ENCODE measurements at places on chromosomes 7 and 10.

- no peaks in the 10 kb centered on the region for H3K36me3 ChIP-seq
- no peak within 1 kb of the TSS for H3K27ac ChIP-seq
- H3K27me3 ChIP-seq = no peaks in the 10 kb centered on the region
- DNase-seq = no peak
Observed at GRCh38 chr10:121988361-121989324, at the start of gene TACC2. Gene TACC2 (plus strand): TSS chr10:121989163. CDS start chr10:122021982, 32,819 bp downstream.

GRCh38 chr7:92602352-92603088 lies 12.3 kb upstream of the FAM133B start:
- H3K27me3 ChIP-seq = no peaks in the 10 kb centered on the region
- H3K4me1 ChIP-seq = no peaks in the 10 kb centered on the region
- no peak overlapping the region for H3K4me3 ChIP-seq

DNA sequence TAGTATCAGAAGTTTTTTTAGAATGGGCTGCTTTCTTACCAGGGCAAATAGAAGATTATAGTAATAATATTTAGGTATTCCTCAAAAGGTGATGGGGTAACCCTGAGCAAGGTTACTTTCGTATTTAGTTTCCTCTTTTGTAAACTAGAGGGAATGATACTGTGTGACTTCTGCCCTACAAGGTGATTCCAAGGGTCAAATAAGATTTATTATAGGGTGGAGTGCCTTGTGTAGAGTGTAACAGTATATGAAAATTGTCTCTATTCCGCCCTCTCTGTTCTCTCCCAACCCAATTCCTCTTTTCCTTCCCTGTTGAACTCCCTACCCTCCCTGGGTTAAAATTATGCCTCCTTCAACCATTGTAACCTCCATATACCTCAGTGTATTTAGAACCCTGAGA lies 5.3 kb downstream of the SLC35G1 start:
- peaks cover 11% of the 10 kb centered on the region for H3K36me3 ChIP-seq
- H3K27me3 ChIP-seq = no peaks in the 10 kb centered on the region
- no peak for DNase-seq
- peaks cover 8% of the 10 kb centered on the region for H3K4me1 ChIP-seq

- H3K27ac ChIP-seq = no peak overlapping the region
- no peak overlapping the region for H3K4me3 ChIP-seq
- DNase-seq = no peak
- no peaks in the 10 kb centered on the region for H3K27me3 ChIP-seq
- peaks cover 3% of the 10 kb centered on the region for H3K36me3 ChIP-seq
- peaks cover 5% of the 10 kb centered on the region for H3K4me1 ChIP-seq
Observed at GRCh38 chr10:80485076-80485945, 31.2 kb downstream of the TSPAN14 start.

DNA sequence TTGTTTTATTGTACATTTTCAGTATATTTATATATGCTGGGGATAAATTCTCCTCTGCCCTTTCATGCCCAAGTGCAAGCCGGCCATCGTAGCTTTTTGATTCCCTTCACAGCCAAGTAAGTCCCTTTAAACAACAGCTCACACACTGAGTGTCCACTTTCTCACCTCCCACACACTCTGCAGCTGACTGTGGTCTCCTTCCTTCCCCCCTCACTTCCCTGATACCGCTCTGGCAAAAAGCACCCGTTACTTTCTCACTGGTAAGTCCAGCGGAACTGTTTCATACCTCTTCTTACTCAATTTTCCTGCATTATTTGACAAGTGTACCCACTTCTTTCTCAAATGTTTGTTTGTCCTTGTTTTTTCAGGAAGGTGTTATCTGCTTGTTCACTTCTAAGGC lies 35.2 kb downstream of the MGAM start:
- H3K4me1 ChIP-seq = peaks cover 8% of the 10 kb centered on the region
- DNase-seq = no peak
- no peaks in the 10 kb centered on the region for H3K27me3 ChIP-seq

- H3K27me3 ChIP-seq = no peaks in the 10 kb centered on the region
- H3K4me1 ChIP-seq = peaks cover 26% of the 10 kb centered on the region
- no peaks in the 10 kb centered on the region for H3K36me3 ChIP-seq
Observed at GRCh38 chr7:69398986-69399385, 199.3 kb upstream of the AUTS2 start.

DNA sequence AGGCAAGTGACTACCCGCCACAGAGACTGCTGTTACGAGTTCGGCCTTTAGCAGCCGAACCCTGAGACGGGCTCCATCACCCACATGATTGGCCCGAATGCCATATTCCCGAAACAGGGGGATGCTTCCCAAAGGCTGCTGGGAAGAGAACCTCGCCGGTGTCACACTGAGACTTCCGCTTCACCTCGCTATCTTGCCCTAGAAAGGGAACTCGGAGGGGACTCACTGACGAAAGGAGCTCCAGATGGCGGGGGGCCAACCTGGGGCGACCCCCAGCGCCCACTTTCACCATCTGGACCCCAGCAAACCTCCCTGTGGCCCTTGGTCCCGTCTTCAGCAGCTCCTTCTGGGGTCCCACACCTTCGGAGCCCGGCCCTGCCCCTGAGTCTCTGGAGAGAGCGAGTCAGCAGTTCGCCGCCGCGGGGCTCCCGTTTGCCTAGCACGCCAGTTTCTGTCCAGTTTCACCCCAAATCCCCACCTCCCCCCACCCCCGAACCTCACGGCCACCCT lies 529 bp downstream of the HPS1 start:
- peak overlapping the region; percentile 75 for H3K4me3 ChIP-seq
- no peaks in the 10 kb centered on the region for H3K27me3 ChIP-seq
- H3K36me3 ChIP-seq = peaks cover 10% of the 10 kb centered on the region

GRCh38 chr10:91032611-91033206 lies 111.8 kb upstream of the ANKRD1 start:
- H3K27ac ChIP-seq = peak overlapping the region; percentile 89
- peaks cover 18% of the 10 kb centered on the region for H3K4me1 ChIP-seq
- H3K4me3 ChIP-seq = no peak overlapping the region
- no peaks in the 10 kb centered on the region for H3K27me3 ChIP-seq

- no peaks in the 10 kb centered on the region for H3K4me1 ChIP-seq
- no peaks in the 10 kb centered on the region for H3K36me3 ChIP-seq
- no peak for DNase-seq
- no peak overlapping the region for H3K27ac ChIP-seq
- H3K27me3 ChIP-seq = no peaks in the 10 kb centered on the region
- H3K4me3 ChIP-seq = no peak overlapping the region
Observed at GRCh38 chr7:63073286-63073685, 925.4 kb upstream of the ZNF722 start.

GRCh38 chr7:133807624-133808492 lies 319.3 kb upstream of the LRGUK start:
- peaks cover 23% of the 10 kb centered on the region for H3K36me3 ChIP-seq
- H3K27me3 ChIP-seq = no peaks in the 10 kb centered on the region
- H3K27ac ChIP-seq = no peak overlapping the region
- peak; percentile 63 for DNase-seq
- no peak overlapping the region for H3K4me3 ChIP-seq

- peak; percentile 16 for DNase-seq
- H3K4me1 ChIP-seq = no peaks in the 10 kb centered on the region
- H3K4me3 ChIP-seq = no peak overlapping the region
- H3K27ac ChIP-seq = no peak overlapping the region
- no peaks in the 10 kb centered on the region for H3K36me3 ChIP-seq
Observed at GRCh38 chr7:158324397-158325360, 262.9 kb downstream of the PTPRN2 start.

- no peak overlapping the region for H3K4me3 ChIP-seq
- no peaks in the 10 kb centered on the region for H3K27me3 ChIP-seq
- no peaks in the 10 kb centered on the region for H3K36me3 ChIP-seq
- no peak for DNase-seq
Observed at GRCh38 chr10:110739811-110740271, 95.7 kb downstream of the RBM20 start.

- no peaks in the 10 kb centered on the region for H3K36me3 ChIP-seq
- no peaks in the 10 kb centered on the region for H3K4me1 ChIP-seq
- H3K27me3 ChIP-seq = no peaks in the 10 kb centered on the region
- no peak for DNase-seq
- H3K27ac ChIP-seq = no peak overlapping the region
Observed at GRCh38 chr7:69204943-69205342, 393.3 kb upstream of the AUTS2 start.

- H3K27me3 ChIP-seq = no peaks in the 10 kb centered on the region
- no peak overlapping the region for H3K4me3 ChIP-seq
- peaks cover 21% of the 10 kb centered on the region for H3K4me1 ChIP-seq
- no peaks in the 10 kb centered on the region for H3K36me3 ChIP-seq
- no peak overlapping the region for H3K27ac ChIP-seq
Observed at GRCh38 chr7:101936611-101937231, 119.3 kb downstream of the CUX1 start.

DNA sequence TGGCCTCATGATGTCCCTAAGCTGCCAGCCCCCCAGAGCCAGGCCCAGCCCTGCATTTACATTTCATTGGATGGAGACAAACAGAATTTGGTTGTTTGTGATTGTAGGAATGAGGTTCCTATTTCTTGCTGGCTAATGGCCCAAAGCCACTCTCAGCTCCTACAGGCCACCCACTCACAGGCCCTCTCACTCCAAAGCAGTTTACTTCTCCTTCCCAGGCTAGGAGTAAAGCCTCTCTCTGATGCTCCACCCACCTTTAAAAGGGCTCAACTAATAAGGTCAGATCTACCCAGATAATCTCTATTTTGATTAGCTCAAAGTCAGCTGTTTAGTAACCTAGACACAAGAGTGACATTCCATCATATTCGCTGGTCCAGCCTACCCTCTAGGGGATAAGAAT lies 11.2 kb upstream of the CUZD1 start:
- DNase-seq = no peak
- no peaks in the 10 kb centered on the region for H3K4me1 ChIP-seq
- no peak overlapping the region for H3K27ac ChIP-seq
- H3K36me3 ChIP-seq = no peaks in the 10 kb centered on the region
- H3K4me3 ChIP-seq = no peak overlapping the region
- no peaks in the 10 kb centered on the region for H3K27me3 ChIP-seq

Measured in SK-N-SH (cell line).